T-helper 17 cell (primary cell): ENCODE measurements at places on chromosomes 1 and 21. TPM values are rescaled to one million over a fixed set of nuclear protein-coding genes. Genes with fewer than 3 reads are reported as not detected.
A peak's percentile ranks its signal among the peaks of the same experiment; 100 is the strongest.

Gene MYCL
- total RNA-seq = 1.2 TPM

Gene PLA2G2F
- not detected for total RNA-seq

Gene UBASH3A
- 49.5 TPM for total RNA-seq

Gene MXRA8
- 0.42 TPM for total RNA-seq

Gene PLEKHN1
- total RNA-seq = 4.3 TPM

Gene GBP7
- not detected for total RNA-seq

Gene PLA2G2C
- 0.25 TPM for total RNA-seq

Gene HCRTR1
- total RNA-seq = not detected

Gene MAP10
- total RNA-seq = 1.3 TPM

Gene HSD3B2
- not detected for total RNA-seq

Gene CD52
- total RNA-seq = 1,152 TPM

Gene CHRM3
- not detected for total RNA-seq

Gene ZNF644
- 126 TPM for total RNA-seq

- H3K36me3 ChIP-seq = peaks cover 2% of the 10 kb centered on the region
- H3K4me1 ChIP-seq = no peaks in the 10 kb centered on the region
- H3K27ac ChIP-seq = no peak overlapping the region
- no peak for DNase-seq
- peaks cover 60% of the 10 kb centered on the region for H3K27me3 ChIP-seq
These were observed 99.0 kb upstream of the GJB5 start for GRCh38 chr1:34655875-34656240.

DNA sequence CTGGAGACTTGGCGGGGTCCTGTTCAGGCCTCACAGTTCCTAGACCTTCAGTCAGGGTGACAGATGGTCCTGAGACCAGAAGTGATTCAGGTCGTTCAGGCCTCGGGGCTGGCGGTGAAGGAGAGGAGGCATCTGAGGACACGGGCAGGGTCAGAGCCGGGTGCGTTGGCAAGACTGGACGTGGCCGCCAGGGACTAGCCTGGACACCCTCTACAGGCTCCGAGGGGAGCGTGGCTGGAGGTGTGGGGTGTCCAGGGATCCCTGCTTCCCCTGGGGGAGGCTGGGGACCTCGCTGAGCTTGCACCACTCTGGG lies 64.0 kb upstream of the TARDBP start:
- peaks cover 27% of the 10 kb centered on the region for H3K27me3 ChIP-seq
- H3K36me3 ChIP-seq = peaks cover 3% of the 10 kb centered on the region
- no peak overlapping the region for H3K27ac ChIP-seq

- H3K27ac ChIP-seq = peak overlapping the region; percentile 98
- H3K4me3 ChIP-seq = peak overlapping the region; percentile 100
- no peaks in the 10 kb centered on the region for H3K27me3 ChIP-seq
- DNase-seq = peak; percentile 14
- peaks cover 36% of the 10 kb centered on the region for H3K4me1 ChIP-seq
These were observed 431 bp downstream of the ARPC5 start for GRCh38 chr1:183635099-183635605.

GRCh38 chr1:109767637-109768334 lies 4.1 kb upstream of the EPS8L3 start:
- peaks cover 15% of the 10 kb centered on the region for H3K27me3 ChIP-seq
- H3K4me1 ChIP-seq = peaks cover 11% of the 10 kb centered on the region
- H3K27ac ChIP-seq = no peak overlapping the region
- DNase-seq = peak; percentile 5
- H3K36me3 ChIP-seq = peaks cover 5% of the 10 kb centered on the region

GRCh38 chr1:53967409-53968124 lies 21.4 kb downstream of the LRRC42 start:
- no peak overlapping the region for H3K27ac ChIP-seq
- H3K4me1 ChIP-seq = peaks cover 4% of the 10 kb centered on the region
- no peak for DNase-seq
- H3K27me3 ChIP-seq = no peaks in the 10 kb centered on the region
- H3K4me3 ChIP-seq = no peak overlapping the region

GRCh38 chr1:169110689-169111447 lies 4.4 kb downstream of the ATP1B1 start:
- H3K27me3 ChIP-seq = peaks cover 15% of the 10 kb centered on the region
- peaks cover 24% of the 10 kb centered on the region for H3K4me1 ChIP-seq
- no peak overlapping the region for H3K4me3 ChIP-seq
- peaks cover 6% of the 10 kb centered on the region for H3K36me3 ChIP-seq

- H3K4me1 ChIP-seq = no peaks in the 10 kb centered on the region
- H3K4me3 ChIP-seq = no peak overlapping the region
- H3K27ac ChIP-seq = peak overlapping the region; percentile 54
- no peaks in the 10 kb centered on the region for H3K27me3 ChIP-seq
These were observed 9.4 kb downstream of the DONSON start for GRCh38 chr21:33578959-33579542.

DNA sequence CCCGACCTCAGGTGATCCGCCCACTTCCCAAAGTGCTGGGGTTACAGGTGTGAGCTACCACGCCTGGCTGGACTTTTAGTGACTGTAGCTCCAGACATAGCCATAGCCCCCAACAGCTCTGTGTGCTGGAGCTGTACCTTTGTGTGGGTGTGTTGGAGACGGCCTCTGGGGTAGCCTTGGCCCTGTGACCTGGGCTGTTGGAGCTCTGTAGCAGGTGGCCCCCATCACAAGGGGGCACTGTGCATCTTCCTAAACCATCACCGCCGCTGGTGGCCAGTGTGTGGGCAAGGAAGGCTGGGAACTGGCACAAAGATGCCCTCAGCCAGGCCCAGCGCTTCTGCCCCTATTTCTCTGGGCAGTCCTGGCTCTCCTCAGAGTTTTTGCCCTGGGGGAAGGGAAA lies 38.4 kb upstream of the FOXO6 start:
- no peak overlapping the region for H3K4me3 ChIP-seq
- H3K27me3 ChIP-seq = peaks cover 32% of the 10 kb centered on the region
- peaks cover 2% of the 10 kb centered on the region for H3K36me3 ChIP-seq
- DNase-seq = no peak

- peak overlapping the region; percentile 92 for H3K27ac ChIP-seq
- peaks cover 13% of the 10 kb centered on the region for H3K36me3 ChIP-seq
- DNase-seq = no peak
- peaks cover 24% of the 10 kb centered on the region for H3K4me1 ChIP-seq
- H3K4me3 ChIP-seq = peak overlapping the region; percentile 72
These were observed 18.7 kb downstream of the TMEM50A start for GRCh38 chr1:25356848-25357247.
